Prostate gland (tissue), 2 donors: ENCODE measurements at places on chromosomes 5 and 9. TPM values are rescaled to one million over a fixed set of nuclear protein-coding genes. Genes with fewer than 3 reads are reported as not detected.

CCL28 gene
- total RNA-seq = 4.4 TPM

ANP32B gene
- total RNA-seq = 22.5 TPM

DNA sequence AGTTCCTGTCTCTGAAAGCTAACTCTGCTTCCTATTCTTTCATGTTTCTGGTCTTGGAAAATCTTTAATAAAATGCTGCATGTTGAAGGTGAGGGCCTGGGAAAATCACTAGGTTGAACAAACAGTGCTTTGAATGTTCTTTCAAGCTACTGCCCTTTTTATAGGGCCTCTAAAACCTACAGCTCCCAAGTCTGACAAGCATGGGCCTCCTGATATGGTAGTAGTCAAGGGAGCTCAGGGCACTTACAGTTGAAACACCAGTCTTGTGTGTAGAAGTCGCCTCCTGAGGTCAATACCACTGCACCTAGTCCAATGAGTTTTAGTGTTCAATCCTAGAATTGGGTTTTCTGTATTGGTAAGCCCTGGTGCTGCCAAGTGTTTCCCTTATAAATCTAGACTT, 20.5 kb downstream of the VLDLR start:
- no peak for DNase-seq

DNA sequence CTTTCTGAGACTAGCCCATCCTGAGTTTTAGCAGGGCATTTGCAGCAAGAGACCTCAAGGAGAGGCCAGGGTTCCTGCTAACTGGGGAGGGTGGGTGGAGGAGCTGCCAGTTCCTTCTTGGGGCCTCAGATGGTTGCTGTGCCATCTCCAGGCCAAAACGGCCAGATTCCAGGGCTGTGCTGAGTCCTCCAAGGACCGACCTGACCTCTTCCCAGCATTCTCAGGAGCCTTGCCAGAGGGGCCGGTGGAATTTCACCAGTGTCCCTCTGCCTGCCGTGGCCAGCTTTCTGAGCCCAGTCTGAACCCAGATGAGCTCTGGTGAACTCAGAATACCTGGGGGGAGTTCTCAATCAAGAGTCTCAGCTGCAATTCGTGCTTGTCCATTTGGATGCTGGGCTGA, 54.3 kb downstream of the TSTD2 start:
- no peak for DNase-seq

DNA sequence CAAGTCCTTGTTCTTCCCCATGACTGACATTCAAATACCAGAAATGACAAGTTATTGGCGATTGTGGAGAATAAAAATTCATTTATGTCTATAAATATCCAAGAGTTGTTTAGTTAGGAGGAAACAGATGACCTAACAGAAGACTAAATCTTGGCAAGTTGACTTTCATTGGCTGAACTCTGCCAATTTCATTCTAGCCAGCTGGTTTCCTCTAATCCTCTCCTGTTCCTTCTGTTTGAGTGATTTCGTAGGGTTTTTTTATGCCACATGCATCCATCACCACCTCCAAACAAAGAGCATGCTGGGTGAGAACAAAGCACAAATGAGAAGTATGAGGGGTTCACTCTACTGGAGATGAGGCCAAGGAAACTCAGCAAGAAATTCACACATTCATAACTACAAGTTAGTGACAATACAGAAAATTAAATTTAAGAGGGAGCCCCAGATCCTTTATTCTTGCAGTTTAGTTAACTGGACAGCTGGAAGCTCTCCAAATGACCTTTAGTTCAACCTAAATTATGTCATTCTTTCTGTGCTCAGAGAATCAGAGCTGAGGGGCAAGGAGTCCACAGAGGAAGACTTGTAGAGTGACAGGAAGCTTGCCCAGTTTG, 932.0 kb downstream of the TLE4 start:
- DNase-seq = no peak

DNA sequence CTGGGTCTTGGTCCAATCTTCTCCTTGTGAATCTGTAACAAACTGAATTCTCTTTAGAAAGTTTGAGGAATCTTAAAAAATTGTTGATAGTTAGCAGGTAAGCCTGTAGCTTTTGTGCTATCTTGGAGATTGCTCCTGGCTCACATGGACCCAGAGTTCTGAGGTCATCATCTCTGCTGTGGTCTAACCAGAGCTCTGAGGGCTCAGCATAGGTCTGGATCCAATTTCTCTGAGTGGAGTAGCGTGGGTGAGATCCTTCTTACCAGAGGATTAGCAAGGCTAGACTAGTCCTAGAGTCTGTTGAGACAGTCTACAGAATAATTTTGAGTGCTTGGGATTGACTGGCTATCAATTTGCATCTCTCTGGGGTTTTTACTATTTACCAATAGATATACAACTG, 60.5 kb upstream of the IL6ST start:
- DNase-seq = no peak

CKMT2 gene
- 9.8 TPM for total RNA-seq

FBP1 gene
- 41.4 TPM for total RNA-seq

DNA sequence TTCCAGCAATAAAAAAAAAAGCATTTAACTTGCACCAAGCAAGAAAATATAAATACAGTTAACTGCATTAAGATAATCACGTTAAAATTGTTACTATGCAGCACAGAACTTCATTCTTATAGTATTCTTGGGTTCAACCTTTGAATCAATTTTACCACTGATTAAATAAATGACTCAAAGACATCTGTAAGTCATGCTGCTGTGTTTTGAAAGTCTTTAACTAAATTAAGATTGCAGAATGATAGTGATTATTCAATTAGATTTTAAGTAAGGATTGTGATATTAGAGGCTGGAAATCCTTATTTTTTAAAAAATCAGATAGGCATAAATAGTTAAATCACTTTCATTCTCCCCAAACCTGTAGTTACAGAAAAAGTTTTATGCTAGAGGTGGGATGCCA, 116.4 kb downstream of the SCAMP1 start:
- DNase-seq = no peak

DNA sequence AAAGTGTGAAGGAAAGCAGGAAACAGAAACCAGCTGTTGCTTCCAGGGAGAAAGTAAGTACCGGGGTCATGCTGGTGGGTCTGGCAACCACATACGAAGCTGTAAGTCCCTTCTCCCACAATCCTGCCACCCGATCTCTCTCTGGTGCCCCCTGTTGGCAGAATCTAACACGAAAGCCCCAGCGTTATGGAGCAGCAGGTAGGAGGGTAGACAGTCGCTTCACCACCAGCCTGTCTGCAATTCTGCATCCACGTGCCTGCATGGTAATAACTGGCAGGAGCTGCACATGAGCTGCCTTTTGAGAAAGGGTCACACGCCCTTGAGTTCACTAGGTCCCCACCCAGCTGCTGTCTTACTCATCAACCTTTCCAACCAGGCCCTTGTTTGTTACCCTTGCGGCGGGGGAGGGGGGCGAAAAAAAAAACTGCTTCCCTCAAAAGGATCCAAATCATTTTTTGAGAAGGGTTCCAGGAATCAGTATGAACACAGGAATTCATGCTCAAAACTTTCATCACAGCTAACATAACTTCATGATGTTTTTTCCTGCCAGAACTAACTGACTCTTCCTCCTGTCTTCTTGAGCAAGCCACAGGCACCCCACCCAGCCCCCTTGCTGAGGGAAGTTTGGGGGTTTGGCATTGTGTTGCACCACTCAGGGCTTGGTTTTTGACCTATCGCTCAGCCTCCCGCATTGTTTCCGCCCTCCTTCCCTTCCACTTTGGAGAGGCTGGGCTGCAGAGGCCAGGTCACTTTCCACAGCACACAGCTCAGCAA, 19.6 kb upstream of the TMEM252 start:
- DNase-seq = no peak

KIF20A gene
- total RNA-seq = 8.0 TPM

GRCh38 chr5:76223696-76224095, 140.5 kb downstream of the SV2C start:
- DNase-seq = no peak

ORM2 gene
- total RNA-seq = 0.91 TPM

ZNF483 gene
- total RNA-seq = 30.4 TPM

GRCh38 chr5:69492923-69493395, 369 bp downstream of the OCLN start:
- peak; percentile 33 for DNase-seq

DNA sequence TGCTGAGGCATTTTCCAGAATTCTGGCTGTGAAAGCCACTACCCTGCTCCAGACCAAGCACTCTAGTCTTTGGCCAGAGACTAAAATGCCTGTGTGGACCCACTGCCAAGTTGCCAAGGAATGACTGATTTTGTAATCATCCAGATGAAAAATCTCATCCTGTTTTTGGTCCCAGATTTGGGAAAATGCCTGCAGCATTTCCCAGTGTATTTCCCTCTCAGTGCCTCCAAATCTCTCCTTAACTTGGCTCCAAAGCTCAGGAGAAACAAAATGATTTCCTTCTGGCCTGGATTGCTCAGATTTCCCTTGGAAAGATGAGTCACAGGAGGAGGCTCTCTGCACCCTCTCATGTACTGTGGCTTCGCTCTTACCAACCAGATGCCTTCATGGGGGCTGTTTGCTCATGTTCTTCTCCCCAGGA, 335.2 kb upstream of the TARS1 start:
- DNase-seq = no peak

PHF2 gene
- total RNA-seq = 32.9 TPM

DNA sequence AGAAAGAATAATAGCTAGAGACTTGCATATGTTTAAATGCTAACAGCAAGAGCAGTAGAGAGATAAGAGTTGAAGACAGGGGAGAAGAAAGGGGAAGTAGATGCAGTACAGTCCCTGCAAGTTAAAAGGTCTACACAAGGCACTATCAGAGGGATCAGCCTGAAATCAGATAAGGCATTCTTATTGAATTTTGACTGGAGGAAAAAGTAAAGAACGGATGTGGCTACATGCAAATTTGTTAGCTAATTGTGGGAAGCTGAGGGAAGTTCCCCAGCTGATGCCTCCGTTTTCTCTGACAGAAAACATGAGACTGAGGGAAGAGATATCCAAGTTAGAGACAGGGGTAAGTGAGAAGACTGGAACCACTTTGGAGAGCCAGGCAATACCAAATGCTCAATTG, 12.9 kb upstream of the RHOBTB3 start:
- DNase-seq = no peak

DDX4 gene
- total RNA-seq = 34.9 TPM

ADAMTS2 gene
- 20.3 TPM for total RNA-seq

DNAJC18 gene
- total RNA-seq = 7.3 TPM

TLE4 gene
- total RNA-seq = 130 TPM

GRCh38 chr9:133066181-133066983, 4.6 kb downstream of the CEL start:
- DNase-seq = no peak

HK3 gene
- 0.50 TPM for total RNA-seq

- no peak for DNase-seq
These were observed 11.4 kb downstream of the CHD1 start for GRCh38 chr5:98917433-98917832.

DNA sequence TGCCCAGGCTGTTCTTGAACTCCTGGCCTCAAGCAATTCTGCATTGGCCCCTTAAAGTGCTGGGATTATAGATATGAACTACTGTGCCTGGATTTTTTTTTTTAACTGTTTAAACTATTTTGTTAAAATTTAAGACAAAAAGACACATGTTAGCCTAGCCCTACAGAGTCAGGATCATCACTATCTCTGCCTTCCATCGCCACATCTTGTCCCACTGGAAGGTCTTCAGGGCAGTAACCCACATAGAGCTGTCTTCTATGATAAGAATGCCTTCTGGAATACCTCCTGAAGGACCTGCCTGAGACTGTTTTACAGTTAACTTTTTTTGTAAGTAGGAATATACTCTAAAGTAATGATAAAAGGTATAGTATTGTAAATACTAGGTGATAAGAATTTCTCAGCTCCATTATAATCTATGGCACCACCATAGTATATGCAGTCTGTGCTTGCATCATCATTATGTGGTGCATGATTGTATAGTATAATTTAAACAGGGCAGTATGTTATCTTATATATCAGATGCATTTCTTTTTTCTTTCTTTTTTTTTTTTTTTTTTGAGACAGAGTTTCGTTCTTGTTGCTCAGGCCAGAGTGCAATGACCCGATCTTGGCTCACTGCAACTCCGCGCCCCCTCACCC, 52.7 kb downstream of the DENND4C start:
- no peak for DNase-seq

GRCh38 chr5:62585751-62586150, 7.1 kb downstream of the LRRC70 start:
- no peak for DNase-seq

RACK1 gene
- 4,360 TPM for total RNA-seq

- DNase-seq = no peak
These were observed 324.6 kb downstream of the MLLT3 start for GRCh38 chr9:20297646-20298084.

DNA sequence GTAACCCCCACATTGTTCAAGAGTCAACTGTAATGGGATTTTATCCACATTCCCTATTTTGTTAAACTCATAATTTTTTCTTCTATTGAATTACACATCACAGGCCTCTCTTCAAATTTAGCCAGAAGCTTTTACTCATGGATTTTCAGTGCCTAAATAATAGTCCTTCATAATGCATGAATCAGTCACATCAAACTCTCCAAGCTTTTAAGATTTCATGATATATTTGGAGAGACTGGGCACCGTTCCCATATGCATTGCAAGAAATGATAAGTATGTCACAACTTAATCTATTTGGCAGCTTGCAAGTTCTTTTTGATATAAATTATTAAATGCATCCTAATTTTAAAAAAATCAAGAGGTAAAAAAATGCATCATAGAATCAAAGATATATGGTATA, 465.9 kb downstream of the DMAC1 start:
- DNase-seq = no peak

ADGRV1 gene
- 20.9 TPM for total RNA-seq

PAM gene
- 76.8 TPM for total RNA-seq

- no peak for DNase-seq
These were observed 191.3 kb upstream of the SH3GL2 start for GRCh38 chr9:17387565-17387964.
